ENCODE measurements at places on chromosomes 4 and X.

GRCh38 chrX:31170792-31171191 is 99.0 kb upstream of the FTHL17 start:
- DNase-seq = no peak

DNA sequence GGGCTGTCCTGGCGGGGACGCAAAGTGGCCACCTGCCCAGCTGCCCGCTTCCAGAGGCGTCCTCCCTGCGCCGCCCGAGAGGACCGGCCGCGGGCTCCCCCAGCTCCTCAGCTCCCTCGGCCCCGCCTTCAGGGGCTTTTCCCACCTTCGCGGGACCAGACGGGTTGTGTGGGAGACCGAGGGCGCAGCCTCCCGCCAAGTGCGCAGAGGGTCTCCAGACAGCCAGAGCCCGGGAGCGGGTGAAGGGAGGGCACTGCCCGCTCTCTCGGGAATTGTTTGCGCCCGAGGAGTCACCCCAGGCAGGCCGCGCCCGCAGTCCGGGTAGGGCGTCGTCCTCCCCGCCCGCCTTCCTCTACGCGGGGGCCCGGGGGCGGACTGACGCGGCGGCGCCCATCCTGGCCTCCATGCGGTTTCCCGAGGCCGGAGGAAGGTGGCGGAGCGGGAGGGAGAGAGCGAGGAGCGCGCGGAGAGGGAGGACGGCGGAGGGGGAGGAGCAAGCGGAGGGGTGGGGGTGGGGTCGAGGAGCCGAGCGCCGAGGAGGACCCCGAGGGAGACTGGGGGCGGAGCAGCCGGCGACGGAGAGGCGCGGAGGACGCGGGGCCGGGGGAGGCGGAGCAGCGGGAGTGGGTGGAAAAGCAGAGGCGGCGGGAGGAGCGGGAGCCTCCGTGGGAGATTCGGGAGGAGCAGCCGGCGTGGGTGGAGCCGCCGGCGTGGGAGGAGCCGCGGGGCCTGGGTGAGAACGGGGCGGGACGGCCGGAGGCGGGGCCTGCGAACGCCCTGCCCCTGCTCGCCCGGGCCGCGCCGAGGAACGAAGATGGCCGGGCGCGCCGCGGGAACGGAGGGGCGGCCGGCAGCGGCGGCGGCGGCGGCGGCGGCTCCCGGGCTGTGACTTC is 47.5 kb downstream of the CLDN34 start:
- DNase-seq = peak; percentile 76

GRCh38 chr4:29046781-29047180 is 1673.4 kb upstream of the PCDH7 start:
- no peak for DNase-seq

- DNase-seq = no peak
These were observed 25.7 kb downstream of the SH3RF1 start for GRCh38 chr4:169245061-169245460.

GRCh38 chr4:81833576-81833975 is 361.9 kb upstream of the RASGEF1B start:
- no peak for DNase-seq

GRCh38 chrX:133892337-133892736 is 93.1 kb downstream of the GPC3 start:
- no peak for DNase-seq

GRCh38 chr4:38073596-38074234 is 113.5 kb downstream of the PTTG2 start:
- no peak for DNase-seq

DNA sequence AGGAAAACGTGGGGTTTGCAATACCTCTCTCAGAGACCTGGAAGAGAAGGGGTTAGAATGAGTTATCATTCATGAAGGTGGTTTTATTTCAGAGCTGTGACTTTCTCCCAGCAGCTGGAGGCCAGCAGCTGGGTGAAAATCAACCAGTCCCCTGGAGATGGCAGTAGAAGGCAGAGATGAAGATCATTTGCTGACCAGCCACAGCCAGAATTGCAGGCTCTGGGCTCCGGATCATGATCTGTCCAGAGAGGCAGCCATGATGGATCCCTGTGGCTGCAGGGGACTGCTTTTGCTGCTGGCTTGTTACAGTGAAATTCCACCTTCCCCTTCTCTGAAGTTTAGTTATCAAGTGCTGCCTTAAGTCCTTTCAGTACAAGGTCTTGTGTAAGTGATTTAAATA is 46.9 kb upstream of the TAB3 start:
- no peak for DNase-seq

GRCh38 chr4:6720202-6720699 is 4.3 kb downstream of the BLOC1S4 start:
- peak; percentile 84 for DNase-seq

Measured in activated CD4-positive, alpha-beta T cell treated with anti-CD3 and anti-CD28 coated beads for 4 hours (primary cell).